CD4-positive, alpha-beta T cell treated with Interleukin-15 for 4 hours (primary cell): ENCODE measurements at places on chromosomes 11 and 22.

DNA sequence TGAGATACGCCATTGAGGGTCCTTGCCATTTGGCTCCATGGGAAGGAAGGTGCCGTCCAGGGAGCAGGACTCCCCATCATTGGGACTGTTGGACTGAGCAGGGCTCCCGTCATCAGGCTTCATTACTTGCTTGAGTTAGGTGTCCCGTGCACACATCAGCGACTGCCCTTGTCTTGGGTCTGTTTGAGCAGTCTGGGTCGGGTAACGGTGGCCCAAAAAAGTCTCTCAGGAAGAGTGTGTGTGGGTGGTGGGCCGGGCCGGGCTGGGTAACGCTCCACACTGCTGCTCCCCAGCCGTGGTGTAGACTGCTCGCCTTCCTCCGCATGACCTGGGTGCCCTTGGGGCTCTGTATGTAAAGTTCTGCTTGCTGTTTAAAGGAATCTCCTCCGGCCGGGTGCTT is 293.5 kb downstream of the TBC1D22A start:
- no peak for DNase-seq

GRCh38 chr11:1832211-1832919 is 2.4 kb upstream of the SYT8 start:
- DNase-seq = peak; percentile 52

DNA sequence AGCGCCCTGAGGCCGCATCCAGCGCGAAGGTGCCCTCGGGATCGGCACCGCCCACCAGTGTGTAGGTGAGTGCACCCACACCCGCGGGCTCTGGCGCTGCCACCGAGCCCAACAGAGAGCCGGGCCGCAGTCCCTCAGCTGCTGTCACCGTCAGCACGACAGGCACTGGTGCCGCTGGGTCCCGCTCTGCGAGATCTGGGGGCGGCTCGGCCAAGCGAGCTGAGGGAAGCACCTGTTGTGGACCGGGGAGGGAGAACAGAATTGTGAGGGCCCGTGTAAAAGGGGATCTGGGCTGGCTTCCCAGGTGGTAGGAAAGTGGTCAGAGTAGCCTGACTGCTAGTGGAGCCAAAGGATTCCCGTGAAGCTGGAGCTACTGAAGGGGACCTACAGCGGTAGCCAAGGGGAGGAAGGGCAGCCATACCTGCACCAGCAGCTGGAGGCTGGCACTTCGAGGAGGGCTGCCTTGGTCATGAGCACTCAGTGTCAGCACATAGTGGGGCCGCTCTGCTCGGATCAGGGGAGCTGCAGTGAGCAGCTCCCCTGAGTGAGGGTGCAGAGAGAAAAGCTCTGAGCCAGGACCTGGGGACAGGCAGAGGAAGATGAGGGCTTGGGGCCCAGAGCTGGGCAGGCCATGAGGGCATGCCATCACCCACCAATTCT is 11.5 kb upstream of the TPP1 start:
- DNase-seq = no peak

- no peak for DNase-seq
Measured at GRCh38 chr11:704781-705645, 1.0 kb upstream of the EPS8L2 start.

GRCh38 chr11:61872935-61873565 is 18.3 kb downstream of the FADS3 start:
- no peak for DNase-seq

DNA sequence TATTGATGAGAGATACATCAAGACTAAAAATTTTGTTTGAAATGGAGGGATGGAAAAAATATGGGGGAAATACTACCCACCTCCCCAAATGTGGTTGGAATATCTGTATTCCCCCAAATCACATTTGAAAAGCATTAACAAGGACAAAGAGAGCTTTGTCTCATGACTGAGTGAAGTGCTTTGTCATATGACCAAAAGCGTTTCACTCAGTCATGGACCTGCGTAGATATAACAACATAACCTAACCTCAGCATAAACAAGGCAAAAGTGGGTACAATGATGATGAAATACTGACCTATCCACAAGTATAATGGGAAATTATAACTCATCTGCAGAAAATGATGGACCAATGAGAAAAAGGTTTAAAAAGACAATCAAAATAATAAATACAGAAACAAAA is 418.3 kb downstream of the TBC1D22A start:
- no peak for DNase-seq

DNA sequence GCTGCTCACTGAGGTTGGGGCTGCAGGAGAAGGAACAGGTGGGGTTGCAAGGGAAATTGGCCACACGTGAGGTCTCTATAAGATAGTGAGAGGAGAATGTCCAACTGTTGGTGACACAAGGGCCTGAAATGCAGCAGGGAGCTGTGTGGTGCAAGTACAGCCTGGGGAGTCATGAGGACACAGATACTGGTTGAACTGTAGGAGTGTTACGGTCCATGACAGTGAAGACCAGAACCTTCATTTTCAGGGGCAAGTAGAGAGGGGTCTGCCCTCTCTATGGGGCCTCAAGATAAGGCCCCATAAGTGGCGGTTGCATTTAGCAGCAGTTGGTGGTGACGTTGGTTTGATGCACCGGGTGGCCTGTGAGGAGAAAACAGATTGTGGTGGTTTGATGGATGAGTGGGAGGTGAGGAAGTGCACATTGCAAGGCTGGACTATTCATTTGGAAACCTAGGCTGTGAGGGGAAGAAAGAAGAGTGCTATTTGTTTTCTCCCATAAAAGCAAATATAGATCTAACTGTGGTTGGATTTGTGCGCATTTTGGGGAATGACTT is 39.4 kb downstream of the MICAL2 start:
- DNase-seq = no peak

DNA sequence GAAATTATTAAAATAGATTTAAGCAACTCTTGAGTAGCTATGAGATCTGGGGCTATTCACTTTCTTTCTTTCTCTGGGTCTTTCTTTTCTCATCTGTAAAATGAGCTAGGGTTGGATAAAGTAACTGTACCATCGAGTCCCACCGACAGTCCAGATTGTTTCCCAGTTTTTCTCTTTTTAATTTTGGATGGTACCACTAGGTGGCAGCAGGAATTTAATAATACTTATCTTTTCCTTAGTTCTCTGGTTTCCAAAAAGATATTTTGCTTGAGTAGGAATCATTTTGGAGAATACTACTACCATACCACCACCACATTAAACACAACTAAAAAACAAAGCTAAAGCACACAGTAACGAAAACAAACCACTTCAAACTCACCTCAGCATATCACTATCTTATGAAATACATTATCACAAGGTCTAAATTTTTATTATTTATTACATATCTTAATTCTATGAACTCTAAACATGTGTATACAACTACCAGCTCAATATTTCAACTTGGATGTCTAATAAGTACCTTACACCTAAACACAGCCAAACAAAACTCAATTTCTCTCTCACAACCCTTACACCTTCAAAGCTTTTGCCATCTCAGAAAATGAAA is 584.0 kb downstream of the KCNA4 start:
- DNase-seq = no peak

GRCh38 chr11:66614073-66614472 is 2.4 kb upstream of the RBM14 start:
- no peak for DNase-seq

- no peak for DNase-seq
Measured at GRCh38 chr22:49101873-49102272, 725.8 kb downstream of the BRD1 start.
